Common myeloid progenitor, CD34-positive (primary cell): ENCODE measurements at places on chromosomes 13 and 19.
A peak's percentile ranks its signal among the peaks of the same experiment; 100 is the strongest.

GRCh38 chr19:44988896-44989556 is 12.2 kb upstream of the RELB start:
- DNase-seq = peak; percentile 68

DNA sequence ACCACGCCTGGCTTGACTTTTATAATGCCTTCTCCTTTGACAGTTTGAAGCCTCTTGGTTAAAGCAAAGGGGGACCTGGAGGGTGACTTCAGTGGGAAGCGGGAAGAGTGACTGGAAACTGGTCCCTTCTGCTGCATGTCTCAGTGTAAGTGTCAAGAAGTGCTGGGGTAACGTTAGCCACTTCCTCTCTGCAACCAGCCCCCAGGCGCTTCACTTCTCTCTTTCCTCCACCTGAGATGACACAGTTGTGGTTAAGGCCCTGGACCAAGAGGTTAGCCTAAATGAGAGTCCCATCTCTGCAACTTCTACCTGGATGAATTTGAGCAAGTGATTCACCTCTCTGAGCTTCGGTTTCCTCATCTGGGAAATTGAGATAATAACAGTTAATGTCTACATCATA is 16.3 kb downstream of the LEUTX start:
- peak; percentile 19 for DNase-seq

DNA sequence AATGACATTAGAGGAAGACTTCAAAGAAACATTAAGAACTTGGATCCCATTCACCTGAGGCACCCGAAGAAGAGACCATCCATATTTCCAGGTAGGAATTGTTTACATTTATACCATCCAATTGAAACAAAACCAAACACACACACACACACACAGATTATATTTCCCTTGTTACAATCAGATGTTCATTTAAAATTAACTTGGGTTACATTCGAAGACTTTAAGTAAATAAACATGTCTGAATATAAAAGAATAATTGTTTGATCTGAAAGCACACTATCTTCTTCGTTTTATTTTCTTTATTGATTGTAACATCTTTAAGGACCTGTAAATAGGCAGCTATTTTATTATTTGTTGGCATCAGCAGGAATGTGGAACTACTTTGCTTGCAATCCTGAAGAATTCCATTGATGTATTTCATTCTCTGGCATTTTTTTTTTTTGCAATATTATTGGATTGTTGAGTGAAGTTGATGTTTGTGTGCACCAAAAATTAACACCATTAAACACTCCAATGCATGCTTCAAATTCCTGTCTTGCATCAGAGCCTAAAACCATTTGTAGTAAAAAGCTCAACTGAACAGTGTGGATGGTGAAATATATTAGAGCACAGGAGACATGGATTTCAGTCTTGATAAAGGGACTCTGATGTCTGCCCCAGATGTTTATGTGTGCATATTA is 85.3 kb upstream of the FRY start:
- DNase-seq = no peak

- DNase-seq = no peak
Observed at GRCh38 chr19:31675193-31675913, 326.1 kb upstream of the TSHZ3 start.

DNA sequence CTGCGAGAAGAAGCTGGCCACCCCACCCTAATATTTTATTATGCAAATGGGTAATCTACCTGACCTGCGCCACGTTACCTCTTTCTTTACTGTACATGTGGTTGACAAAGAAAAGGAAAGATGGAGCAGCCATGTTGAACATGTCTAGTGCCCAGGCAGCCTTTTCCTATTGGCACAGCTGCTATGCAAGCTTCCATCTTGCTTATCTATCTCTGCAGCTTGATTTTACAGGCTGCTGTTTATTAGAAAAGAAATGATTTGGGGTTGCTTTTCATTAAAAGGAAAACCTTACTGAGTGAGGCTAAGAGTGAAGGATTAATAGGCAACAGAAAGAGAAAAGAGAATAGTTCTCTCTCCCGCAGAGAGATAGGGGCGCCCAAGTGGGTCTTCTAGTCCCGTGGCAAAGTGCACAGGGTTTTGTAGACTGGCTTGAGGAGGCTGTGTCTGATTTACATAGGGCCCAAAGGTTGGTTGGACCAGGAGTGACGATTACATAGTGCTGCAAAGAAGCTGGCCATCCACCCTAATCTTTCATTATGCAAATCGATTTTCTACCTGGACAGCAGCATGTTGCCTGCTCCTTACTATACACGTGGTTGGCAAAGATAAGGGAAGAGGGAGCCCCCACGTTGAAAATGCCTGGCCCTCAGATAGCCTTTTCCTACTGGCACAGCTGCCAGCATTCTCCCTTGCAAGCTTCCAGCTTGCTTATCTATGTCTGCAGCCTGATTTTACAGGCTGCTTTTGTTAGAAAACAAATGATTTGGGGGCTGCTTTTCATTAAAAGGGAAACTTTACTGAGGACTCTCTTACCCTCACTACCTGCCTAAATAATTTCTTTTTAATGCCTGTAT is 28.3 kb downstream of the OR10H4 start:
- DNase-seq = peak; percentile 38

- no peak for DNase-seq
Observed at GRCh38 chr13:46559272-46559805, 6.4 kb downstream of the LRCH1 start.
